Uterine smooth muscle cell (primary cell): ENCODE measurements at places on chromosomes 1 and 21. TPM values are rescaled to one million over a fixed set of nuclear protein-coding genes. Genes with fewer than 3 reads are reported as not detected.

LRRC8B gene
- 0.75 and 1.8 TPM in 2 replicates for total RNA-seq

C4BPA gene
- total RNA-seq, result not detected in 2 replicates

FBLIM1 gene
- total RNA-seq, result 54.5 and 73.2 TPM in 2 replicates

GBP3 gene
- 22.4 and 28.1 TPM in 2 replicates for total RNA-seq

IGSF5 gene
- 0.25 TPM in 1 of 2 replicates, not detected in the other for total RNA-seq

CHIA gene
- not detected in 2 replicates for total RNA-seq

PTGER3 gene
- 3.0 and 15.6 TPM in 2 replicates for total RNA-seq

ITLN2 gene
- not detected in 2 replicates for total RNA-seq

SLFNL1 gene
- total RNA-seq, result 0.44 and 0.87 TPM in 2 replicates

NASP gene
- total RNA-seq, result 38.2 and 88.3 TPM in 2 replicates

SLAMF9 gene
- total RNA-seq, result not detected in 2 replicates

SELENOF gene
- 181 and 184 TPM in 2 replicates for total RNA-seq

RGS13 gene
- not detected in 2 replicates for total RNA-seq

HCRTR1 gene
- total RNA-seq, result not detected in 2 replicates

DNTTIP2 gene
- 29.2 and 36.2 TPM in 2 replicates for total RNA-seq

OLFML3 gene
- total RNA-seq, result 187 and 300 TPM in 2 replicates

SHE gene
- under 0.01 and 0.12 TPM in 2 replicates for total RNA-seq

SCYL3 gene
- 12.0 and 12.6 TPM in 2 replicates for total RNA-seq

FMOD gene
- total RNA-seq, result 0.33 and 8.4 TPM in 2 replicates
